PC-9 (cell line): ENCODE measurements at places on chromosomes 5 and 9. TPM values are rescaled to one million over a fixed set of nuclear protein-coding genes. Genes with fewer than 3 reads are reported as not detected.
A peak's percentile ranks its signal among the peaks of the same experiment; 100 is the strongest.

DNA sequence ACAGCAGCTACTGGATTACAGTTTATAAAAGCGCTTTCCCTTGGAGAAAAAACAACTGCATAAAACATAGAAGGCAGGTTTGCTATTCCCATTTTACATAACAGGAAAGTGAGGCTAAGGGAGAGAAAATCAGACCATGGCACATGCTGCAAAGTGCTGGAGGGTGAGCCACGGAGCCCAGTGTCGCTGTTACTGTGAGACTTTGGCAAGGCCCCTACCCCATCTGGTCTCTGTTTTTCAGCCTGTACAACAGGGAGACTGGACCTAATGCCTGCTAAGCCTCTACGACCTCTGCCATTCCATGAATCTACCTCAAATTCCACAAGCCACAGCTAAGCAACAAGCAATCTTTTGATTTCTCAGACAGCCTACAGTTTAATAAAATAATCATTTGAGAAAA is 139.2 kb downstream of the GABBR2 start:
- no peak overlapping the region for H3K27ac ChIP-seq
- H3K4me1 ChIP-seq: peaks cover 4% of the 10 kb centered on the region
- no peaks in the 10 kb centered on the region for H3K36me3 ChIP-seq
- no peak overlapping the region for H3K4me3 ChIP-seq
- DNase-seq: no peak

GRCh38 chr5:178428341-178429155 is 161.6 kb downstream of the COL23A1 start:
- no peaks in the 10 kb centered on the region for H3K4me1 ChIP-seq
- no peaks in the 10 kb centered on the region for H3K36me3 ChIP-seq
- no peak for DNase-seq
- no peak overlapping the region for H3K4me3 ChIP-seq

DNA sequence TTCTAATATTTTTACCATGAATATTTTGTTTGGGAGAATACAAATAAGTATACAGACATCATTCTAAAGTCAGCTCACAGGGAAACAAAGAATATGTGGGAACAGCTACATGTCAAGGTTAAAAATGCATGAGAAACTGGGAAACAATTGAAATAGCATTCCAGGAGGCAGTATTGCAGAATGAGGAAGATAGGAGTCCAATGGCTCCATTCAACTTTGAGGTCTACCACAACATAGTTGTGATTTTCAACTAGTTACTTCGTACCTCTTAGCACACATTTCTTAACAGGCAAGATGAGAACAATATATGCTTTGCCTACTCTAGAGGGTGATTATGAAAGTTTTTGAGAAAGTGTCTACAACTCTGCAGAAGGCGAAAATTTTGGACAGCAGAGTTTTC is 35.2 kb upstream of the CAST start:
- H3K4me3 ChIP-seq: no peak overlapping the region
- no peaks in the 10 kb centered on the region for H3K27me3 ChIP-seq
- H3K27ac ChIP-seq: peak overlapping the region; percentile 47; the same call in 1 of the 2 replicates
- peaks cover 33% of the 10 kb centered on the region for H3K4me1 ChIP-seq

GRCh38 chr9:87425202-87425601 is 72.5 kb upstream of the DAPK1 start:
- no peak for DNase-seq
- no peaks in the 10 kb centered on the region for H3K36me3 ChIP-seq
- H3K4me1 ChIP-seq: peaks cover 31% of the 10 kb centered on the region
- no peak overlapping the region for H3K4me3 ChIP-seq
- no peak overlapping the region for H3K27ac ChIP-seq

- H3K27me3 ChIP-seq: no peaks in the 10 kb centered on the region
- no peak overlapping the region for H3K4me3 ChIP-seq
These were observed 57.5 kb downstream of the DAB2IP start for GRCh38 chr9:121708768-121709488.

DNA sequence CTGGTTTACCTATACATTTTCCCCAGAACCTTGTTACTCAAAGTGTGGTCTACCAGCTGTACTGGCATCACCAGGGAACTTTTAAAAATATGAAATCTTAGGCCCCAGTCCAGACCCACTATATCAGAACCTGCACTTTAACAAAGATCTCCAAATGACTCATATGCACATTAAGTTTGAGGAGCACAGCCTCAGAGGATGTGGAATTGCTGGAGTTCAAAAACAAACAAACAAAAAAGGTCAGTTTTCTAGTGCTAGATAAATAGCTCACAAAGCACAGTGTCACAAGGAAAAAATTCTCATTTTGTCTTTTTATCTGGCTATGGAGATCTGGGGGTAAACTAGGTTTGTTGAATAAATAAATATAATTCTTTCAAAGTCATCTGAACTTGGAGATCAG is 68.9 kb upstream of the ANKRD55 start:
- H3K27ac ChIP-seq: no peak overlapping the region
- no peak overlapping the region for H3K4me3 ChIP-seq

- H3K27ac ChIP-seq: peak overlapping the region; percentile 71
- no peaks in the 10 kb centered on the region for H3K27me3 ChIP-seq
- peak overlapping the region; percentile 91 for H3K4me3 ChIP-seq
- peak; percentile 65 for DNase-seq
- no peaks in the 10 kb centered on the region for H3K36me3 ChIP-seq
These were observed 597 bp downstream of the NFIL3 start for GRCh38 chr9:91422758-91423711.

GRCh38 chr9:134213881-134214341 is 49.5 kb upstream of the RNU6ATAC start:
- no peak overlapping the region for H3K4me3 ChIP-seq
- H3K4me1 ChIP-seq: no peaks in the 10 kb centered on the region
- no peak for DNase-seq
- H3K36me3 ChIP-seq: no peaks in the 10 kb centered on the region
- H3K27ac ChIP-seq: no peak overlapping the region

GRCh38 chr5:74535926-74536325 is 104.6 kb downstream of the ENC1 start:
- no peaks in the 10 kb centered on the region for H3K27me3 ChIP-seq
- no peak overlapping the region for H3K4me3 ChIP-seq
- peaks cover 48% of the 10 kb centered on the region for H3K4me1 ChIP-seq
- H3K27ac ChIP-seq: no peak overlapping the region
- H3K36me3 ChIP-seq: no peaks in the 10 kb centered on the region; the same call in 1 of the 2 replicates

- no peak for DNase-seq
- H3K27me3 ChIP-seq: no peaks in the 10 kb centered on the region
- no peaks in the 10 kb centered on the region for H3K36me3 ChIP-seq
- no peak overlapping the region for H3K27ac ChIP-seq
These were observed 4.8 kb upstream of the NFX1 start for GRCh38 chr9:33285502-33285901.

Gene TMEM8B
- total RNA-seq: 6.3 and 6.4 TPM in 2 replicates

Gene SLC36A1
- total RNA-seq: 7.4 and 11.0 TPM in 2 replicates

Gene TERT
- total RNA-seq: 0.74 and 2.2 TPM in 2 replicates

Gene ANKS6
- 74.7 and 87.7 TPM in 2 replicates for total RNA-seq

Gene NSG2
- not detected in 2 replicates for total RNA-seq
